ENCODE measurements at places on chromosomes 2 and 18.

DNA sequence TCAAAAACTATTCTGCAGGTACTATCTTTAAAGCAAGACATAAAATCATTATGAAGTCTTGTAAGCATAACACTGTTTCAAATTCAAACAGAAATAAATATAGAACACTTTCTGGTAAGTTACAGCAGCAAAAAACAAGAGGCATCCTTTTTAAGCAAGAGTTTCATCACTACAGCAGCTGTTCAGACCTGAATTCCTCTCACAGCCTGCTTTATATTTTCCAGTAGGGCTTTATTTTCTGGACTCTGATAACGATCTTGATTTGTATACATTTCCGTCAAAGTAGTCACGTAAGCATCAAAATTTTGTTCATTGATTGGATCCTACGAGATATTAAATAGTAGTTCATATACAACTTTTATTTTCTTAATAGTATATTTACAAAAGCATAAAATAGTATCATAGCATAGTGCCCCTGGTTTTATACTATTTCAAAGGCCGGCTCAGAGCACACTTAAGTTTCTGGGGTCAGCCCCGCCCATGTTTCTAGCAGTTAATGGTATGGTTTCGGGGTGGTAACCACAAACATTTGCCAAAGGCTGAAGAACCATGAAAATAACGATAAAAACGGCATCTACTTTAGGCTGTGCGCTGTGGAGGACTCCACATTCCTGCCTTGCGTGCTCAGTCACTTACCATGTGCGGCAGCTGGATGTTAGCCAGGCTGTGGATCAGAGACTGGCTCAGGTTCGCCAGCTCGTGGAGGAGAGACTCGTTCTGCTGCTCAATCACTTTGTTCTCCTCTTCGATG lies 47.5 kb upstream of the PXDN start:
- DNase-seq, result no peak

- no peak for DNase-seq
Observed at GRCh38 chr2:205731583-205731981, 49.3 kb downstream of the NRP2 start.

- DNase-seq, result no peak
Observed at GRCh38 chr2:207253666-207254345, 88.1 kb upstream of the KLF7 start.

DNA sequence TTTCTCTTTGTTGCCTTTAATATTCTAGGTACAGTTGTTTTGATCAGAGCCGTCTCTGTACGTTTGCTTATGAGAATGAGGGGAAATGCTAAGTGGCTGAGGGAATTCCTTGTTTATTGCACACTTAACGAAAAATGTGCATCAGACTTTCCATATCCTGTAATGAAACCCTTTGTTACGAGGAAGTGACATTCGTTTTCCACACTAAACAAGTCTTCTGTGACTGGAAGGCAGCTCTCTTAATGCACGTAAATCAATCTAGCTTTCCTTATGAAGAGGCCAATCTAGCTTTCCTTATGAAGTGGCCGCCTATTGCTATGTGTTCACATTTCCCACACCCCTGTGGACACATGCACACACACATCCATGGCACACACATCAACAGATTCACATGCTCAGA lies 186.2 kb downstream of the SNTG2 start:
- no peak for DNase-seq

GRCh38 chr2:203360833-203361430 lies 32.7 kb downstream of the ABI2 start:
- no peak for DNase-seq

- DNase-seq, result no peak
Observed at GRCh38 chr18:48896875-48897511, 53.8 kb downstream of the SMAD7 start.

DNA sequence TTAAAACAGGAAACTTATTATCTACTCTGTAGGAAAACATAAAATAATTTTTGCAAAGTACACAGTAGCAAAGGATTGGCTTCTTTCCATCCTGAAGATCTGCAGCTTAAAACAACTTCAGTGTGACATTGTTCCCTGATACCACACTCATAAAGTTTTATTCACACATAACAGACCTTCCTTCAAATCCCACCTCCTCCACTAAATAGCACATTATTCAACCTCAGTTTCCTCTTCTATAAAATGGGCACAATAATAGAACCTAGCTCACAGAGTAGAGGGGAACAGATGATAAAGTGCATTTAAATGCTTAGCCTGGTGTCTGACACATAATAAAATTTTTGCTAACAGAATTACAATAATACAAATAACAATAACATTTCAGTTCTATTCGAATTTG lies 250.4 kb upstream of the RBBP8 start:
- DNase-seq, result no peak

DNA sequence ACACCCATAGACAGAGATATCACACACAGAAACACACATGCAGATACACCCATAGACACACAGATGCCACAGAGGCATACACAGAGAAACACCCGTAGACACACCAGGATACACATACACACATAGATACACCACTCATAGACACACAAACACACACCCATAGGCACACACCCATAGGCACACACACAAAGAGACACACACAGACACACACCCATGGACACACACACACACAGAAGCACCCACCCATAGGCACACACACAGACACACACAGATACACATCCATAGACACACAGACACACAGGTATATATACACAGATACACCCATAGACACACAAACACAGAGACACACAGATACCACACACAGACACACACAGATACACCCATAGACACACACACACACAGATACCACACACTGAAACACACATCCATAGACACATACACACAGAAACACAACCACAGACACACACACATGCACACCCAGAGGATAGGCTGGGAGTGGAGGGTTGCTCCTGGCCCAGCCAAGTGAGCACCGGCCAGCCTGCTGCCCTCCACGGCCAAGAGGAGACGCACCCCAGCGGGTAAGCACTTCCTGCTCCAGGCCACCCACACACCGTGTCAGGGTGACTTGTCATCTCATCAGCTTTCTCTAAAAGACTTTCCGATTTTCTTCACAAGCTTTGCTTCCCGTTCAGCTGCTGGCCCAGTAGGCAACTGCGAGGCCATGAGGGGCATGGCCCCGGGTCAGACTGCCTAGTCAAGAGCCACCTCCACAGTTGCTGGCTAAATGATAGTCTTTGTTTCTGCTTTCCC lies 14.1 kb upstream of the CNNM3 start:
- no peak for DNase-seq

- DNase-seq, result no peak
Observed at GRCh38 chr2:185502351-185502750, 236.3 kb upstream of the FSIP2 start.

GRCh38 chr2:1503471-1504310 lies 90.4 kb downstream of the TPO start:
- DNase-seq, result no peak

DNA sequence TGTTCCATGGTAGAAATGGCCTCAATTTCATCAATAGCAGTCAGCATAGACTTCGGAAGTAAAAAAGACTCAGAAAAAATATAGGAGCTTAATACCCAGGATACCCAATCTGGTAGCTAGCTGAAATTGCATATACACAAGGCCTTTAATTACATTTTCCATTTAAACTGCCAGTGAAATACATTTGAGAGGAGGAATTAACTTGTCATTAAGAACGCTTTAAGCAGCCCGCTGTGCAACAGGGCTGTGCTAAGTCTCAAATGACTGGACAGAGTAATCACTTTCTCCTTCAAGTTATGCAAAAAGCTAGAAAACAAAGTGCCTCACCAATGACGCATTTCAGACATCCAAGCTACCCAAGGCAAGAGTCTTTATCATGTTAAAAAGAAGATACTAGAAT lies 558.8 kb downstream of the MBD2 start:
- no peak for DNase-seq

- DNase-seq, result no peak
Observed at GRCh38 chr2:184444217-184444616, 154.1 kb upstream of the ZNF804A start.

GRCh38 chr2:216031960-216032689 lies 18.8 kb upstream of the MREG start:
- no peak for DNase-seq

DNA sequence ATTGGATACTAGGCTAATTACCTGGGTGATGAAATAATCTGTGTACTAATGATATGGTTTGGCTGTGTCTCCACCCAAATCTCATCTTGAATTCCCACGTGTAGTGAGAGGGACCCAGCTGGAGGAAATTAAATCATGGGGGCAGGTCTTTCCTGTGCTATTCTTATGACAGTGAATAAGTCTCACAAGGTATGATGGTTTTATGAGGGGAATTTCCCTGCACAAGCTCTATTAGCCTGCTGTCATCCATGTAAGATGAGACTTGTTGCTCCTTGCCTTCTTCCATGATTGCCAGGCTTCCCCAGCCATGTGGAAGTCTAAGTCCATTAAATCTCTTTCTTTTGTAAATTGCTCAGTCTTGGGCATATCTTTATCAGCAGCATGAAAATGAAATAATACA lies 394.1 kb upstream of the SYT4 start:
- no peak for DNase-seq

DNA sequence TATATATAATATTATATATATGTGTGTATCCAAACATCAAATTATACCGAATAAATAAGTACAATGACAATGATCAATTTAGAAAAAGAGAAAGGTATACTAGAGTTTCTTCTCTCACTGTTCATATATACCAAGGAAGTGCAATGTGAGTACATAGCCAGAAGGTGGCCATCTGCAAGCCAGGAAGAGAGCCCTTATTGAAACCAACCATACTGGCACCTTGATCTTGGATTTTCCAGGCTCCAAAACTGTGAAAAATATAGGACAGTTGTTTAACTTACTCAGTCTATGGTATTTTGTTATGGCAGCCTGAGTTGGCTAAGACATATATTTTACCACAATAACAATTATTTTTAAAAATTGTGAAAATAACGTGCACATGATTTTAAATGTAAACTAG lies 1490.2 kb upstream of the SLC39A10 start:
- DNase-seq, result no peak

DNA sequence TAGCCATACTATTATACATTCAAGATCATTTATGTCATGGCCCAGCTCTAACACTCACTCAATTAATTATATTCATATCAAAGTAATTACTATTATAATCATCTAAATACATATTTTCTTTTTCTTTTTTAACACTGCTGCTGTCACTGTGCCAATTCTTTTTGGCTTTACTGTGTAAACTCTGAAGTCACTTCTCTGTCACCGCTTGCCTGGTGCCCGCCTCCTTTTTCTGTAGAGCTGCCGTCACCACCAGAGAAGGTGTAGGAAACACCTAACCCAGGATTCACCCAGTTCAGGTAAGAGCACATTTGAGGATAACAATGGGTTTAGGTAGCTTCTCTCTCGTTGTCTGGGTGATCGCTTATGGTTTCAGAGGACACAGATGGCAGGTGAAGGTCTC lies 93.3 kb downstream of the AOX1 start:
- no peak for DNase-seq

DNA sequence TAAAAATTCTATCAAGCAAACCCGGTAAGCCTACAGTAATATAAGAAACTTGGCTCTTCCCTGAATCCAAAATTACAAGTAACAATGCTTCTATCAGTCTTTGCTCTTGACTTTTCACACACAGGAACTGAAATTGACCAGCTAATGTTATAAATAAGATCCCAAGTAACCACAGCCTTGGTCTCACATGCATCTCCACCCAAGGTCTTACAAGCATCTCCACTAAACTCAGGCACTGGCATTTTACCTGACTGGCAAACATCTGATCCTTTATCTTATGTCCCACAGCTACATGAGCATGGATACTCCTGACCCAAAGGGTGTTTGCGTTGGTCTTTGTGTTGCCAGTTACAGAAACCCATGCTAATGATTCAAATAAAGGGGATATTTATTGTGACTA lies 302.3 kb upstream of the EPHA4 start:
- DNase-seq, result no peak

GRCh38 chr2:177506998-177507397 lies 114.4 kb downstream of the AGPS start:
- DNase-seq, result no peak

DNA sequence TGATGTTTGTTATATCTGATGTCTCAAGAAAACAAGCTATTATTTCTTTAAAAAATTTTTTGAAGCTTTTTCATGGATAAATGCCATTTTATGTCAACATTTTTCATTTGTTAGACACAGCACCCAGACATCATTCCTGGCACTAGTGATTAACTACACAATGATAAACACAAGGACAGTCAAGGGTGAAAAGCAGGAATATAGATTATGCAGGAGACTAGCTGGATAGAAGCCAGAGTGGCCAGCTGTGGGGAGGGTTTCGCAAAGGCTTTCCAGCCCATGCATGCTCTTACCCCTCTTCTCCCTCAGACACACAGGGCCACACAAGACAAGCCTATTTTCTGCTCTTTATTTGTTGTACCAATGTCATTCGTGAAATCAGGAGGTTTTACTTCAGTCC lies 127.1 kb upstream of the TTC39C start:
- no peak for DNase-seq

- no peak for DNase-seq
Observed at GRCh38 chr2:37506407-37507050, 162.1 kb downstream of the QPCT start.

GRCh38 chr2:140154706-140155105 lies 1374.5 kb upstream of the NXPH2 start:
- no peak for DNase-seq

GRCh38 chr2:219274361-219274921 lies 4.7 kb upstream of the DNAJB2 start:
- no peak for DNase-seq

- DNase-seq, result no peak
Observed at GRCh38 chr18:28559511-28559910, 382.6 kb upstream of the CDH2 start.

GRCh38 chr2:151030663-151031230 lies 230.9 kb downstream of the RBM43 start:
- DNase-seq, result no peak

DNA sequence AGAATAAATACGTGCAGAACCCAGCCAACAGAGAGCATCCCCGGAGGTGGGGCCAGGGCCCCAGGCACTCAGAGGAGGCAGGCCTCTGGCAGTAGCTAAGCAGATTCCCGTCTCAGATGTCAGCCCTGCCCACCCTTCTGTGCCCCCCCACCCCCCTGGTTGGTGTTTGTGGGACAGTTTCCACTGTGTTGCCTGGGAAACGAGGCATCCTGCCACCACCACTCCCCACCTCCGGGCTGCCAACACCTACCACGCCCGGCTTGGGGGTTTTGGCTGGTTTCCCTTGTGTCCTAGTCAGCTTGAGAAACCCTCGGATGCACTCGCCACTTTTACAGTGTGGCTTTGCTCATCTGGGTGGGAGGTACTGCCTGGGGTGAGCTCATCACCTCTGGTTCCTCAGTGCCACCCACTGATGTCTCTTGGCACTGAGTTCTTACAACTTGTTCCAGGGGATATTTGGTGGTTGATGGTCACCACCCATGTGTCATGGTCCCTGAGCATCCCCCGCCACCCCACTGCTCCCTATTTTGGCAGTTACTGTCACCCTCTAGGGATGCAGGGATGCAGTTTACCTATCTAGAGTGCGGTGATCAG lies 72.4 kb upstream of the YWHAQ start:
- DNase-seq, result peak; percentile 79
